ENCODE measurements at places on chromosomes 5 and 9.

- DNase-seq: no peak
Observed at GRCh38 chr9:27078685-27079084, 30.3 kb upstream of the TEK start.

GRCh38 chr9:78783743-78784142 is 486.8 kb downstream of the PSAT1 start:
- no peak for DNase-seq

- DNase-seq: no peak
Observed at GRCh38 chr9:133708246-133709014, 29.7 kb downstream of the SARDH start.

- DNase-seq: no peak
Observed at GRCh38 chr5:132456296-132456986, 34.1 kb downstream of the IRF1 start.

- DNase-seq: no peak
Observed at GRCh38 chr9:8726692-8727091, 927.1 kb upstream of the DMAC1 start.

DNA sequence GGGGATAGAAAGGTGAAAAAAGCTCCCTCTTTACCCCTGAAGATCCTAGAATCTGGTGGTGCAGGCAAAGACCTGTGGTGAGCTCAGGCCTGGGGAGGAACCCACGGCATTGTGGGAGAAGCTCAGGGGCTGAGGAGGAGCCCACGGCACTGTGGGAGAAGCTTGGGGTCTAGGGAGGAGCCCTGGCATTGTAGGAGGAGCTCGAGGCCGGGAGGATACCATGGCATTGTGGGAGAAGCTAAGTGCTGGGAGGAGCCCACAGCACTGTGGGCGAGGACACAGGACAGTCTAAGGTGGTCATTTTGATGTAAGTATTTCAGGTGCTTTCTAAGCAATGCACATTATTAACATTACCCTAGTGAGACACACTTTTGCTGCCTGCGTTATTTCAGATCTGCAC is 179.7 kb downstream of the HSD17B3 start:
- no peak for DNase-seq

DNA sequence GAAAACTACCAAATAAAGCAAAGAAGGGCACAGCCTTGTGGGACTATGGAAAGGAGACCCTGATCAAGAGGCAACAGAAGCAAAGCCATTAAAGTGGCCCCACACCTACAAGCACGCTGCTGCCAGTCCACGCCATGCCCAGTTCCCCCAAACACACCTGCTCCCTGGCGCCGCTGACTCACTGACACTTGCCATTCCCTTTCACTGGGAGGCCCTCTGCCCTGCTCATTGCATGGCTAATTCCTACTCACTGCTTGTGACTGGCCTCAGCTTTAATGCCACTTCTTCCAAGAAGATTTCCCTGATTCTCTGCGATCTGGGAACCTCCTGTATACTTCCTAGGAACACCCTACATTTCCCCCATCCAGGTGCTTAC is 71.2 kb upstream of the TAF1L start:
- no peak for DNase-seq

DNA sequence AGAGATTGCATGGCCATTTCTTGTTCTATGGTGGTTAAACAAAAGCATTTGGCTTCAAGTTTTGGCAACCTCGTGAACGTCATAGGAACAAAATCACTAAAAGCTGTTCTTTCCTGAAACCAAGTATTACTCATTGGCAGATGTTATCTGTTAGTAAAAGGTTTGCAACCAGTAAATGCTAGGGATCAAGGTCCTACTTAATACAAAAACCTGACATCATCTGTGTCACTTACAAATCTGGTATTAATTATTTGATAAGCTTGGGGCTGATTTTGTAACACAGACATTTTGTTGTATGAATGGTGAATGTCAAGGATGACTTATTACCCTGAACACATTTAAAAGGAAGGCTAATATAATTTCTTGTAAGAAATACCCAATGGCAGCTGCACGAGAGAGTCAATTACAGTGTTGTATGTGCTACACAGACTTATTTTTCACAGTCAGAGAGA is 486.4 kb upstream of the ZNF608 start:
- no peak for DNase-seq

DNA sequence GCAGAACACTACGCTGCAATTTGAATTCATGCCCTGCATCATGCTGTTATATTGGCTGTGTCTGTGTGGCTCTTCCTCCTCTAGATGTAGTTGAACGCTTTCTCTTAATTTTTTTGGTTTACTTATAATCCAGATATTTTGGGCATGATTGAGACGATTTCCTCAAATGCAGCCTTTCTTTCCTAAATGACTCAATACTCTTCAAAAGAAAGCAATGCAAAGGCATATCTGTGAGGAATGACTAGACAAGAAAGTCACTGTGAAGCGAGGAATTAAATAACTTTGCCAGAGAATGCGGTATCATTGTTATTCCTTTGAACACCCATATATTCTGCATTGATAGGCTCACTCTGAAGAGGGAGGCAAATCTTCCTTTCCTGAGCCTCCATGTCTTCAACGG is 152.8 kb downstream of the YIPF5 start:
- DNase-seq: no peak

DNA sequence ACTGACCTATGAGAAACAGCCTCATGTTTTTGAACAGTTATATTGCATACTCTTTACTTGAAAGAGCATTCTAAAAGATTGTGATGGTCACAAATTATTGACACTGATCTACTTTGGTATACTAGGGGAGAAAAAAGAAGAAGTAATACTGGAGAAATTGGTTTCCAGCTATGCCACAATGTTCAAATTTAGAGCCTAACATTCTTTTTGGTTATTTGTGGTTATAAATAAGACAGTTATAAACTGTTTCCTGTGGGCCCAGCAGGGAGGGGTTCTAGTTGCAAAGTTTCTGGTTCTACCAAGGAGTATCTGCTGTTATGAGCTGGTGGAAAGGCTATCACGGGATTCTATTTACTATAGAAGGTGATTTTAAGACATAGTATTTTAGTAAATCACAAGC is 4.8 kb downstream of the CWC27 start:
- no peak for DNase-seq

DNA sequence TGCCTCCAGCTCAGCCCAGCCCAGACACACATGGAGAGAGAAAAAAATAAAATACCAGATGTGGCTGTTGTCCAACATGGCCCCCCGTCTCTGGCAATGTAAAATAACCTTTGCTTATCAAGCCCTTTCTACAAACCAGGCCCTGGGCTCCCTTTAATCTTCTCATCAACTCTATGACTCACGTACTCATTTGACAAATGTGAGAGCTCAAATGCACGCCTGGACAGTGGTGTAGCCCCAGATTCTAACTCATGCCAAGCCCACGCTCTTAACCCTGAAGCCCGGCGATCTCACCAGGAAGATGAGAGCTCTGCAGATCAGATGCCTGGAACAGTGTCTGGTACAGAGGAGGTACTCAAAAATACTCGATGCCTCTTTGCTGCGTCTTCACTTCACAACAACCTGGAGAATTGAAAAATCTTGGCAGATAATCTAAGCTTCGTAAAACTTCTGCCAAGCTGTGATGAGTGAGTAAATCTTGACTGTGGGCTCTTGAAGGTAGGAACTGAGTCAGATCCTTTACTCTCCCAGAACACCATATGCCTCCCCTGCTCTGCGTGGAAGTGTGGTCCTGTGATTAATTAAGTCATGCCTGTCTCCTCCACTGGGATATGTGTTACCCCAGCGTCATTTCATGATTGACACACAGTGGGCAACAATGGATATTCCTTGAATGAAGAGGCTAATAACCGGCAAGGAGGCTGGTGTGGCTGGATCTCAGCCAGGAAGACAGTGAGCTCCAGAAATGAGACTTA is 102.0 kb upstream of the FSTL4 start:
- no peak for DNase-seq

DNA sequence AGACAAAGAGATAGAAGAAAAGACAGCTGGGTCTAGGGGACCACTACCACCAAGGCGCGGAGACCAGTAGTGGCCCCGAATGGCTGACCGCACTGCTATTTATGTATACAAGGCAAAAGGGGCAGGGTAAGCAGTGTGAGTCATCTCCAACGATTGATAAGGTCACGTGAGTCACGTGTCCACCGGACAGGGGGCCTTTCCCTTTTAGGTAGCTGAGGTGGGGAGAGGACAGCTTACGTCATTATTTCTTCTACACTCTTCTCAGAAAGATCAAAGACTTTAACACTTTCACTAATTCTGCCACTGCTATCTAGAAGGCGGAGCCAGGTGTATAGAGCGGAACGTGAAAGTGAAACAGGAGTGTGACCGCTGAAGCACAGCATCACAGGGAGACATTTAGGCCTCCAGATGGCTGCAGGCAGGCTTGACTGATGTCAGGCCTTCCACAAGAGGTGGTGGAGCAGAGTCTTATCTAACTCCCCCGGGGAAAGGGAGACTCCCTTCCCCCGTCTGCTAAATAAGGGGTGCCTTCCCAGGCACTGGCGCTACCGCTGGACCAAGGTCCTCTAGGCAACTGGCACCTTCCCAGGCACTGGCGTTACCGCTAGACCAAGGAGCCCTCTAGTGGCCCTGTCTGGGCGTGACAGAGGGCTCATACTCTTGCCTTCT is 6.1 kb upstream of the PRR16 start:
- peak; percentile 16 for DNase-seq

GRCh38 chr5:39266442-39266841 is 47.1 kb upstream of the FYB1 start:
- no peak for DNase-seq

DNA sequence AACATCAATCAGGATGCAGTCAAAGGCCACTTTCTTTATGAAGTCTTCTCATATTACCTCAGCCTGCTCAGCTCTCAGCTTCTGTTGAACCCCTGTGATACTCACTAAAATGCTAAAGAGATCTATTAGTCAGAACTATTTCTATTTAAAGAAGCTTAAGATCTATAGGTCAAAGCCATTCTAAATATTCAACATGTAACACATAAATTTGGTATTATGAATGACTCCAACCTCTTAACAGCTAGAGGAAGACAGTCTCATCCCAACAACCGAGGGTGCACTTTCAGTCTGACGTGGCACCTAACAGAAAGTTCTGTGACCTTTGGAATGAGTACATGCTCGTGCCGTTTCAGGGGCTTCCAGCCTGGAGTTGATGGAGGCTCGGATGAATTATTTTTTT is 301.5 kb upstream of the VLDLR start:
- no peak for DNase-seq

- DNase-seq: no peak
Observed at GRCh38 chr9:104981543-104982129, 53.7 kb upstream of the ABCA1 start.

DNA sequence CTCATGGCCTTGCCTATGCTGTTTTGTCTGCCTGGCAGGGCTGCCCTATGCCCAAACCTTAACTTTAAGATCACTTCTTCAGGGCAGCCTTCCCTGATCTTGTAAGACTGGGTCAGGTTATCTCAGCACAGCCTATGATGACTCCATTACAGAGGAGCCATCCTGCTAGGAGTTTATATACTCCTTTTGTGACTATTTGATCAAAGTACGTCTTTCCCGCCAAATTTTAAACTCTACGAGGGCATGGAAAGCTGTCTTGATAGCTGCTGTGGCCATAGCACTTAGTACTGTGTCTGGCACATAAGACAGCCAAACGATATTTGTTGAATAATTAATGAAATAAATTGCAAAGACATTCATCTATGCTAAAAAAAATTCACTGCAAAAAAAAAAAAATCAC is 60.6 kb downstream of the PPP2R2B start:
- no peak for DNase-seq

GRCh38 chr9:97997330-97998276 is 14.5 kb downstream of the ANP32B start:
- no peak for DNase-seq

- no peak for DNase-seq
Observed at GRCh38 chr5:142688281-142688989, 2.5 kb upstream of the FGF1 start.

DNA sequence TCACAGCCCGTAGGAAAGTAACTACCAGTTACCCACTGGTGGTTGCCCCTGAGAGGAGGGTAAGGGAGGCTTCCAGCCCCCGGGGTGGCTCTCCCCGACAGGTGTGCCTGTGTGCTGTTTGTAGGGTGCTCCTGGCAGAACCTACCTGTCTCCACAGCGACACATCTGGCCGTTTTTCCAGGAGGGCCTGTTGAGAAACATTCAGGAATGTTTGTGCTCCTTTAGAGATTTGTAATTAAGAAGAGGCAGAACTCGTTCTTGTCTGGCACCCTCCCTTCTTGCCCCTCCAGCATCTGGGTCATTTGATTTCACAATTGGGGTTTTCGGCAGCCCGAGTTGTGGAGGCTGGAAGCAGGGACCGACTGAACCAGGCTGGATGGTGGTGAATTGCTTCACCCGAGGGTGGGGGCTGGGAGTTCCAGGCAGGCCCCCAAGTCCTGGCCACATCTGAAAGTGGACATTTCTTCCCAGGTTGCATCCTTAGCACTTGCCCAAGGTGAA is 74.2 kb downstream of the WWC1 start:
- no peak for DNase-seq

DNA sequence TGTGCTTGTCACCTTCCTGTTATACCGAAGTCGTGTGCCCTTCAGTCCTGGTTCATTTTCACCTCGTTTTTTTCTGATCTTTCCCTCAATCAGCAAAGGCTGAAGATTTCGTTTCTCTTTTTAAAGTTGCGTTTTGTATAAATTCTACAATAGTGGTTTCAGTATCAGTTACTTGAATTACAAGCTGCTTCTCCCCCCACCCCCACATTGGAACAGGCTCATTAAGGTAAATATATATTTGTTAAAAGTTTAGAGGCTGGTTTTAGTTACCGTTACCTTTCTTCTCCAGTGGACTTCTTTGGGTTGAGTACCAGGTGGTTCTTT is 881 bp downstream of the SUB1 start:
- DNase-seq: no peak

DNA sequence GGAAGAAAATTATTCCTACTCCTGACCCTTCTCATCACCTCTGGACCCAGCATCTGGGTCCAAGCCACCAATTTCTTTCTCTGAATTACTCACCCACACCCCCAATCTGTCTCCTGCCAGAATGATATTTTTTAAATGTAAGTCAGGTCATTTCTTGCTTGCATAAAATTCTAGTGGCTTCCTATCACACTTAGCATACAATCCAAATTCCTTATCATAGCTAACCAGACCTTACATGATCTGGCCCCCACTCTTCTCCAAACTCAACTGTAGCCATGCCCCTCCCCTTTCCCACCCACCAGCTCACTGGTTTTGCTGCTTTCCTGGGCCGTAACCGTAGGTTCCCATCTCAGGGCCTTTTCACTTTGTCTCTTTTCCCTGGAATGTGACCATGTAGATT is 15.2 kb downstream of the HTR4 start:
- DNase-seq: no peak

DNA sequence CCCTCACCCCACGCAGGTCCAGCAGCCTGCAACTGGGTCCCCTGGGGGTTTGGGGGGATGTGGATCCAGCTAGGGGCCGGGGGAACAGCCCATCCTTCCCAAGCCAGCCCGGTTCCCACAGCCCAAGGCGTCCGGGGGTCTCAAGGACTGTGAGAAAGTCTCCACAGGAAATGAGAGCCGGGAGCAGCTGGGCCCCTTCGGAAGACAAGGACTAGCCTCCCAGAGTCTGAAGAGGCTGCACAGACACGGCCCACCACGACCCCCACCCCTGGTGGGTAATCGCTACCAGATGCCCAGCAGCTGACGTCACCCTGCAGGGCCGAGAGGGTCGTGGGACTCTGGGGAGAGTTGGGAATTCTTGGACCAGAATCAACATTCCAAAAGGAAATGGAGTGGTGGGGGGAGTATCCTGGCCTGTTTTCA is 10.5 kb downstream of the SH2D3C start:
- DNase-seq: no peak
